Gastrocnemius medialis (tissue), 4 donors: ENCODE measurements at places on chromosomes 2 and 18. TPM values are rescaled to one million over a fixed set of nuclear protein-coding genes. Genes with fewer than 3 reads are reported as not detected.

Gene MYOM1
- total RNA-seq: 245 TPM

Gene PTPRN
- not detected for total RNA-seq

Gene MC2R
- not detected for total RNA-seq

Gene VIL1
- total RNA-seq: not detected

Gene CRYGD
- total RNA-seq: not detected

Gene NPAS2
- 48.2 TPM for total RNA-seq

Gene INHBB
- total RNA-seq: 11.8 TPM

Gene KLHL14
- 0.04 TPM for total RNA-seq

Gene FAM237A
- total RNA-seq: not detected

Gene KIF1A
- total RNA-seq: not detected

Gene TMEM37
- 0.49 TPM for total RNA-seq

Gene GRHL1
- total RNA-seq: 0.97 TPM

Gene MEP1B
- total RNA-seq: not detected

Gene SERPINB13
- total RNA-seq: not detected

Gene PJVK
- total RNA-seq: 1.8 TPM

Gene CNDP1
- total RNA-seq: not detected
